Left colon (tissue), 2 donors: ENCODE measurements at places on chromosomes 1 and 21. TPM values are rescaled to one million over a fixed set of nuclear protein-coding genes. Genes with fewer than 3 reads are reported as not detected.

The FNDC5 gene
- total RNA-seq: 0.22 TPM

The NHLH1 gene
- total RNA-seq: not detected

DNA sequence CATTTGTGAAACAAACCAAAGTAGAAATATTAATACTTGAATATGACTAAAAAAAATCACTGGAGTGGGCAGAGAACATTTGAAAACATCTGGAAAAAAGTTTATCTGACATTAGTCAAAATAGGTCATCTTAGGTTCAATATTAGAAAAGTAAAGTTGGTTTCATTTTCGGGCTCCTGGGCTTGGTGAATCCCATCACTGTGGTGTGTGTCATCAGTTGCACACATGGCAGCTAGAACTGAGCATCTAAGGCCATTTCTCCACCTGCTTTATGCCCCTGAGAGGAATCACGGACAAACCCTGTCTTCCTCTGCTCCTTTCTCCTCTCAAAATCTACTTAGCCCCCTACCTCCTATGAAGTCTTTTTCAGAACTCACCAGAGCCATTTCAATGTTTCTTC, 5.4 kb downstream of the HSD11B1 start:
- no peak for DNase-seq

DNA sequence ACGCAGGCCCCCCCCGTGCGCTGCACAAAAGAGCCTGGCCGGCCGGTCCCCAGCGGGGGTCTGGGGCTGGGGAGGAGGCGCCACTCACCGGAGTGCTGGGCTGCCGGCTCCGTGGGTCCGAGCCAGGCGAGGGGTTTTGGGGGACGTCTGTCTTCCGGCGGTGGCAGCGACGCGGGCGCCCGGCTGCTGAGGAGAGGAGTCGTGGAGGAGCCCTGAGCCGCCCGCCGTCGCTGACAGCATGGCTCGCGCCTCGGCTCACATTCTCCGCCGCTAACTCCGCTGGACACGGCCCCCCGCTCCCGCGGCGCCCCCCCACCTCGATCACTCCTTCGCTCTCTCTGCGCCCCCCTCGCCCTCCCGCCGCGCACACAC, 649 bp downstream of the AHDC1 start:
- peak; percentile 65 for DNase-seq
